Large intestine (tissue), 12 donors: ENCODE measurements at places on chromosomes 6 and 20. TPM values are rescaled to one million over a fixed set of nuclear protein-coding genes. Genes with fewer than 3 reads are reported as not detected.

- DNase-seq = peak; percentile 3
Observed at GRCh38 chr6:72580281-72580940, 41.5 kb upstream of the KCNQ5 start.

GRCh38 chr6:75418233-75418632 is 75.4 kb downstream of the FILIP1 start:
- no peak for DNase-seq

DNA sequence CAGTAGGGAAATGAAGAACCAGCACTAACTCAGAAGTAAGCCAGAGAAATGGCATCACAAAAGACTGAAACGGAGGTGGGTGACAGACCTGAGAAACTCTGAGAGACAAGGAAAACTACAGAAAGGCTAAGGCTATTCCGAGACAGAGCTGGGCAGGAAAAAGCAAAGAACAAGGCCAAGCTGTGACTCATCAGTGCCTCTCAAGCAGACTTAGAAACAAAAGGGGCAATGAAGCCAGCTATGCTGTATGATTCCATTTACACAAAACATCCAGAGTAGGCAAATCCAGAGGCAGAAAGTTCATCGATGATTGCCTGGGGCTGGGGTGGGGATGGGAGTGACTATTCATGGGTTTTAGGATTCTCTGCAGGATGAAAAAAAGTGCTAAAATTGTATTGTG is 50.0 kb downstream of the SLC23A2 start:
- no peak for DNase-seq

DNA sequence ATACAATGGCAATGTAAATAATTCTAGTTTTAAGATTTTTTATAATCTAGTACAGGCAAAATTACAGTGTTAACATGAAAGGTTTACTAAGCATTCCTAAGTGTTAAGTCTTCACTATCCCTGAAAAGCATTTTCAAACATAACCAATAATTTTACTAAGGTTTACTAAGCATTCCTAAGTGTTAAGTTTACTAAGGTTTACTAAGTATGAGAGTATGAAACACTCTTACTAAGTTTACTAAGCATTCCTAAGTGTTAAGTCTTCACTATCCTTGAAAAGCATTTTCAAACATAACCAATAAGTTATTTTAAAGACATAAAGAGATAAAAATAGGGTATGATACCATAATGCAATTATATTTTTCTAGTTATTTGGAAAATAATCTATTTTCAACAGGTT is 82.6 kb downstream of the PRSS35 start:
- DNase-seq = no peak

DNA sequence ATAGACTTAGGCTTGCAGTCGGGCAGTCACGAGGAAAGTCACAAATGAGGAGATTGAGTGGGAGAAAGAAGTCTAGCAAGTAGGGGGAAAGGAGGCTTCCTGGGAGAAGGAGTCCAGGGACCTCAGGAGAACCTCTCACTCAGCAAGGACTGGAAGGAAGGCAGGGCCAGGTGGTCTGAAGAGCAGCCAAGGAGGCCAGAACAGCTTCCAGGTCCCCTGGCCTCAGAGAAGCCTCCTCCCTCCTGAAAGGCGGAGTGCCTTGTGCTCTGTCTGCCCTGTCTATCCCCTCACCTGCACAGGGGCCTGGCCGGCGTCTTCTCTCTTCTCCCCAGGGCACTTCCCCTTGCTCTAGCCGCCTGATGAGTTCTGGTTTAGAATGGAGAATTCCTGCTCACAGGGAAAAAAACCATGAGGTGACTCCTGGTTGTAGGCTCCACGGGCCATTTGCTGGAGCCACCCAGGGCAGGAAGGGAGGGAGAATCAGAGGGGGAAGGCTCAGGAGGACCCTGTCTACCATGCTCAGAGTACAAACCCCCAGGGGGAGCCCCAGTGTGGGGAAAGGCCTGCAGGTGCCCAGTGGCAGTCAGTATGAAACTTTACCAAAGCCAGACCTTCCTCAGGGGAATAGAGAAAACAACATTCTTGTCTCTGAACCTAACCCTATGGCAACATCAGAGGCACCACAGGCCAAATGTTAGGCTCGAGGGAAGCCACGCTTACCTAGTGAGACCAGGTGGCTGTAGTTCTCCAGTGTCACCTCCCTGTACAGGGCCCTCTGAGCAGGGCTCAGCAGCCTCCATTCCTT is 11.2 kb downstream of the ZNF337 start:
- DNase-seq = no peak

- no peak for DNase-seq
Observed at GRCh38 chr20:14716351-14716801, 379.0 kb upstream of the FLRT3 start.

DNA sequence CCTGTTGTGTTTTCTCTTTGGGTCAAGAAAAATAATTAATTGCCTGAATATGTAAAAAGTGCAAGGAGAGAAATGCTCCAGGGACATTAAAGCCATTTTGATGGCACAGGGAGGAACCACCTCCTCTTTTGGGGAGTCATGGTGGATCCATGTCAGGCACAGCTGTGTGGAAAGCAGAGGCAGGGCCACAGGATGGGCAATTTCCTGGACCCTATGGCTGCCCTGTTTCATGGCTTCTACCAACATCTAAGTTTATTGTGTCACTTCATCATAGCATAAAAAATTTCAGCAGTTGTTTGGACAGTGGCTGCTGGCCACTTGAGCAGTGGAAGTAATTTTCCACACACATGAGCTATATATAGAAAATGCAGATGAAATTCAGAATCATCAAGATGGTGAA is 238.2 kb downstream of the SYNE1 start:
- no peak for DNase-seq

DNA sequence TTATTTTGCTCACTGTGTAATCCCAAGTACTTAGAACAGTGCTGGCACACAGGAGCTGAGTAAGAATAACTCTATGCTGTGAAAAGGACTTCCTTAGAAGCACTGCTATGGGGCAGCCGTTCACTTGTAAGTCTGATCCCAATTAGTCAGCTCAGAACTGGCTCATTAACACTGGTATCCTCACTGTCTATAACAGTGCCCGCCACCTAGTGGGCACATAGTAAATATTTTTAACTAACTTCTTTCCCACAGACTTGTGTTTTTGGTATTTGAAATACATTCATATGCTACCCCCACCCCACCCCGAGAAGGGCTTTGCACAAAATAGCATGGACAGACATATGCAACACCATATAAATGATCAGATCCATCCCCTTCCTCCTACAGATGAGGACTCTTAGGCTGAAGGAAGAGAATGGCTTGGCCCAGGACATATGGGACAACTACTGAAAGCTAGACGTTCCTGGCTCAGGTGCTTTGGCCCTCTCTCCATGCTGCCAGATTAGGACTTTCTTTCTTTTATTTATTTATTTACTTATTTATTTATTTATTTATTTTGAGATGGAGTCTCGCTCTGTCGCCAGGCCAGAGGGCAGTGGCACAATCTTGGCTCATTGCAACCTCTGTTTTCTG is 47.1 kb downstream of the DST start:
- peak; percentile 20 for DNase-seq

DNA sequence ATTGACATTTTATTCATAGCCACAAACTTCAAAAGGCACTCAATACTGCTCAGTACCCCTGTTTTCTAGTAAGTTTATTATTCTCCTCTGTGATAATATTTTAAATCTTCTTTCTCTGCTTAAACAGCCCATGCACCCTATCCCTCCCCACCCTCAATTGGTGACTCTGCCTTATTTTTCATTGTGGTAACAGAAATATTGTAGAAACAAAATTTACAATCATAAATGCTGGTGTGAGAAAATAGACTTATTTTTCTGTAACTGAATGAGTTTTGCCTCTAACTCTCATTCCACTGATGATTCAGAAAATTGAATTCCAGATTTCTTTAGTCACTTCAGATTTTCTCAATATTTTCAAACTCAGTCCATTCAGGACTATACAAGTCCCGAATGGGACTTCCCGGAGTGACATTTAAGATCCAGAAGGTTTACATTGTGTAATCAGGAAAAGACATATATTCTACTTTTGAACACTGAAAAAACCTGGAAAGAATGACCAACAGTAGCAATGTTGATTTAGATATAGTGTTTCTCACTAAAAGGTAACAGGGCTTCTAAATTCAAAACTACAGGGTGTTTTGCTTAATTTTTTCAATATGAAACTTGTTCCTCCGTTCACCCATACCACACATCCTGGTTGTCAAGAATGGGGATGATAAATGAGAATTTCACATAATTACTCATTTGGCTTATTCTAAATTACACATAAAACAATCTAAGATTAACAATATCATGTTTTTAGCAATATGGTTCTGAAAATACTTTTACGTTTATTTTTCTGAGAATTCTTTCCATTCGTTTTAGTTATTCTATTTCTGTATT is 34.8 kb upstream of the UST start:
- DNase-seq = no peak

The SRSF12 gene
- 2.6 TPM for polyA plus RNA-seq

The OLIG3 gene
- not detected for polyA plus RNA-seq

The COL9A1 gene
- 5.2 TPM for polyA plus RNA-seq

The CD109 gene
- polyA plus RNA-seq = 4.7 TPM
